AG08396 (cell line): ENCODE measurements at places on chromosomes 7 and 10.
A peak's percentile ranks its signal among the peaks of the same experiment; 100 is the strongest.

GRCh38 chr10:30671026-30671616, 41.6 kb upstream of the LYZL2 start:
- DNase-seq, result peak; percentile 51

- no peak for DNase-seq
These were observed 16.4 kb downstream of the PDAP1 start for GRCh38 chr7:99392046-99392445.

- DNase-seq, result no peak
These were observed 43.0 kb upstream of the NAMPT start for GRCh38 chr7:106327538-106328481.

DNA sequence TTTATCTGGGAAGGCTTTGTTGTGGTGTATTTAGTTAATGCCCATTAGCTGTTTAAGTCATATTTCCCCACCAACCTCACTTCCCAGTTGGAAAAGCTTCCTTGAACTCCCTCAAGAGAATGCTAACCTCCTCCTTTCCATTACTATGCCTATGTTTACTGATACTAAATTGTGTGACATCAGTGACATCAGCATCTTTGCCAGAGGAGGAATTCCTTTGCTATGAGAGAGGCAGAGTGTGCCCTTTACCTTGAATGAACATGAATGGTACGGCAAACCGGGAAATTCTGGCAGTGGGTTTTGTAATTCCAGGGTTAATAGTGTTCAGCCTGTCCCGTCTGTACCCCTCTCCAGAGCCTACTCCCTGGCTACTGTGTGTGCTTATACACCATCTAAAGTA, 22.1 kb upstream of the GLCCI1 start:
- no peak for DNase-seq

GRCh38 chr7:23474829-23475575, 4.7 kb upstream of the IGF2BP3 start:
- DNase-seq, result no peak

GRCh38 chr10:2958659-2959058, 108.7 kb upstream of the PFKP start:
- DNase-seq, result no peak
